ENCODE measurements at places on chromosomes 2 and 18.

DNA sequence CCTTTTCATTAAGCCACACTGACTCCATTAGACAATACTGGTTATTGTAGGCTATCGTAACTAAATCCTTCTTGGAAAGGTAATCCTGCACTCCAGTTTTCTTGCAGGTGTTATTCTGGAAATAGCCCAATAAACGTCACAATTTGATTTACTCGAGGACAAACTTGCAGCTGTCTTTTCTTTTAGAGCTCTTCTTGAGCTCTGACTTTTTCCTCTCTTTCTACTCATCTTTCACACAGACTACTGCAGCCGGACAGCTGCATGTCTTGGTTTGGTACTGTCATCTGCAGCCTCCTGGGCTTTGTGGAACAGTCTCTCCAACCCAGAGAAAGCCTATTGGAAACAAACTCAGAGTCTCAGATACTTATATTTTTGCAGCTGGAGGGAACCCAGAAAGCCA is 23.0 kb upstream of the MSGN1 start:
- no peak for DNase-seq

DNA sequence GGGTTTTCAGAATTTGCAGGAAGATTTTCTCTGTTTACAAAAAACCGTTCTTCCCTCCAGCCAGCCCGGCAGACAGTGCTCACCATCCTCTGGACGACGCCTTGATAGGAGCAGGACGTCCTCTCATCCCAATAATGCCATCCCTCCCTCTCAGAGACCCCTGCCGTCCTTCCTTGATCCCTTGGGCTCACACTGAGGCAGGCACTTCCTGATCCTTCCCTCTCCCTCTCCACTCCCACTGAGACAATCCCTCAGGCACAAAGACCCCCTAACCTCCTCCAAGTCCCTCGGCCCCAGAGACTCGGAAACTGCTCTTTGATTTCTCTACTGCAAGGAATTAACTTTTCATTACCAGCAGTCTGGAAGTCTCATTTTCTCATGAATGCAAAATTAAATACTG is 42.5 kb downstream of the PAX3 start:
- no peak for DNase-seq

DNA sequence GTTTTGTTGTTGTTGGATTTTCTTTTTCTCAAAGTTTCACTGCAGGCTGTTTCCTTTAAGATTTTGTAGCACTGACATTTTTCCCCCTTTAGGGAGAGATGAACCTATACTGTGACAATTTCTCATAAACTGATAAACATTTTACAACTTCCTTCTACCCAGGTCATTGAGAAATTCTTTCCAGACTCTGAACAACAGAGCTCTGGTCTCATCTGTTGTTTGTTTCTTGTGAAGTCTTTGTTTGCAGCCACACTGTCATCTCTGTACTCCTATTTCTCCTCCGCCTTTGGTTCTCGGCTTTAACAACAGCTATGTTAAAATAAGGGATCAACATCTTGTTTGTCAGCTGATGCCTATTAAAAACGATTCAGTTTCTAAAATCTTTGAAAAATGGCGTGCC is 167.6 kb downstream of the VWC2L start:
- DNase-seq, result no peak

GRCh38 chr2:26607698-26608097 is 33.5 kb downstream of the CIB4 start:
- DNase-seq, result no peak

- DNase-seq, result no peak
Observed at GRCh38 chr2:54613386-54613785, 110.1 kb upstream of the EML6 start.

GRCh38 chr2:186714611-186715010 is 20.8 kb downstream of the FAM171B start:
- no peak for DNase-seq

GRCh38 chr2:198615972-198616371 is 811.6 kb downstream of the PLCL1 start:
- no peak for DNase-seq
